Ecto neural progenitor cell (in vitro differentiated cells): ENCODE measurements at places on chromosomes 1 and 21.
A peak's percentile ranks its signal among the peaks of the same experiment; 100 is the strongest.

DNA sequence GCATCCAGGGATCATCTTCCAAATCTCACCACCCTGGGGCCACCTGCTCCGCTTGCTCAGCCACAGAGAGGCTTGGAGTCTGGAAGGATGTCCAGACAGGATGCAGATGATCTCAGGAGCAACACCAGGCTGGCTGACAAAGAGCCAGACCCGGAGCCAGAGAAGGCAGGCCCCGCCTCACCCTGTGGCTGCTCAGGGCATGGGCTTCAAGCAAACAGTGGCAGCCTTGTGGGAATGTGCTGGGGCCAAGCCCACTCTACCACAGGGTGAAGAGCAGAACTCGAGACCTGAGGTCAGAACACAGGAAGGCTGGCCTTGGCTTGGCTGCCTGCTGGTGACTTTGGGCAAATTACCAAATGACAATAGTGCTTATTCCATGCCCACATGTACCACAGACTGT, 45.5 kb downstream of the MRPL37 start:
- DNase-seq: no peak

DNA sequence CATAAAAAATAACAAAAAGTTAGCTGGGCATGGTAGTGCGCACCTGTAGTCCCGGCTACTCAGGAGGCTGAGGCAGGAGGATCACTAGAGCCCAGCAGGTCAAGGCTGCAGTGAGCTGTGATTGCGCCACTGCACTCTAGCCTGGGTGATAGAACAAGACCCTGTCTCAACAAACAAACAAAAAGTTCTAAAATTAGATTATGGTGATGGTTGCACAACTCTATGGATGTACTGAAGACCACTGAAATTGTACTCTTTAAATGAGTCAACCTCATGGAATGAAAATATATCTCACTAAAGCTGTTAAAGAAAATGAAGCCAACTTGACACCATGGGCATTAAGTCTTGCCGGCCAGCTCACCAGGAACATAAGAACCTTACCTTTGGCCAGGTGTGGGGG, 9.1 kb downstream of the MRAP start:
- DNase-seq: no peak

DNA sequence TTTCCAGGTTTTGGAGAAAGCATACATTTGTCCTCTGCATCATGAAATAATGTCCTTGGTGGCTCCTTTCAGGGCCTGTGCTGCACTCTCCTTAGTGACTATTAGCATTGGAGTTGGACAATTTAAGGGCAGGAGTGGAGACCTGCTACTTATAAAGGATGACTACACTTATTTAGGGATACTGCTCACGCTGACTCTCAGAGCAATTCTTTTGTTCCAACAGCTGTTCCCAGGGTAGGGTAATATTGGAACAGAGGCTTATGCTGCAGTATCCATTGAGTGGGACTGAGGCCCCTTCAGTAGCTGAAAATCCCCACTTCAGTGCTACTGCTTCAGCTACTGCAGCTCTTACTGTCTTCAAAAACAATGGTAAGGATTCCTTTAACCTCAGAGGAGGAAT, 84.6 kb downstream of the GPR88 start:
- DNase-seq: no peak

DNA sequence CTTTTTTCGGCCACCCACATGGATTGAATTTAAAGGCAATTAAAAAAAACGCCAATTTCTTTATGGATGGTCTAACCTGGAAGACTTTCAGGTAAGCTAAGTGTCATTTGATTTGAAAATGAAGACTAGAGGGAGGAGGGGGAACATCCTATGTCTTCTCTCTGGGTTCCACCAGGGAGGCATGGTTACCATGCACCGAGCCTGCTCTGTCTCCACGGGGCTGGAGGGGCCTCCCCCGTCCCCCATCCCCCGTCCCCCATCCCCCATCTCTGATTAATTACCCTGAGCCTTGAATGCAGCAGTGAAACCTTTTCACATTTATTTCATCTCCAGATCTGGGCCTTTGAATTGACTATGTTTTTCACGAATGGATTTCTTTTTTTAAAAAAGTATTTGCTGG, 135.1 kb downstream of the TLR5 start:
- no peak for DNase-seq

GRCh38 chr21:34923202-34923601, 125.9 kb downstream of the RUNX1 start:
- no peak for DNase-seq

DNA sequence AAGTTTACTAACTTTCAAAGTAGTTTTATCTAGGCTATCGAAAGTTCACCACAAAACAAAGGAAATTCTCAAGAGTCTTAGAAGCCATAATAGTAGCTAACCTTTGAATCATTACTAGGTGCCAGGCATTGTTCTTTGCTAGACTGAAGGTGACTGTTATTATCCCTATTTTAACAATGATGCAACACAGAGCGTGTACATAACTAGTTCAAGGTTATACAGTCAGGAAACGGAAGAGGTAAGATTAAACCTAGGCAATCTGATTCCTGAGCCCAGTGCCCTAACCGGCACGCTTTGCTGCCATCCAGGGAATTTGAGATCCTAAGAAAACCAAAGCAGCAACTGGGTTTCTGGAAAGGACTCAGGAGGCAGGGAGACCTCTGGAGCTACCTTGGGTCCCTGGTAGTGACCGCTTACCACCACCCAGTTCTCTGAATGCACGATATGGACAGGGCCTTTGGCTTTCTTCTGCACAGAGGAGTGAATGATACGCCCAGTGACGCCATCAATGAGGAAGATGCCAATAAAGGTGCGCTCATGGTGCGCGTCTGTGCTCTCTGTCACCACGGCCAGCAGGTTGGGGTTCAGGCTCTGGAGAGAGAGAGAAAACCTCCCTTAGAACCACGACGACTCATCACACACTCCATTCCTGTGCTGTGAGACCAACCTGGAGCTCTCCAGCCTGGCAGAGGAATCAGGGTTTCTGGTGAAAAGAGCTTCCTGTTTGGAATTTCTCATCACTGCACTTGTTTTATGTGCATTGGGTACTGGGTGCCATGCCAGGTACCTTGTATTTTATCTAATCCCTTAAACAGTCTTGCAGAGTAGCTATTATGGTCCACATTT, 13.1 kb upstream of the UBR4 start:
- DNase-seq: no peak

DNA sequence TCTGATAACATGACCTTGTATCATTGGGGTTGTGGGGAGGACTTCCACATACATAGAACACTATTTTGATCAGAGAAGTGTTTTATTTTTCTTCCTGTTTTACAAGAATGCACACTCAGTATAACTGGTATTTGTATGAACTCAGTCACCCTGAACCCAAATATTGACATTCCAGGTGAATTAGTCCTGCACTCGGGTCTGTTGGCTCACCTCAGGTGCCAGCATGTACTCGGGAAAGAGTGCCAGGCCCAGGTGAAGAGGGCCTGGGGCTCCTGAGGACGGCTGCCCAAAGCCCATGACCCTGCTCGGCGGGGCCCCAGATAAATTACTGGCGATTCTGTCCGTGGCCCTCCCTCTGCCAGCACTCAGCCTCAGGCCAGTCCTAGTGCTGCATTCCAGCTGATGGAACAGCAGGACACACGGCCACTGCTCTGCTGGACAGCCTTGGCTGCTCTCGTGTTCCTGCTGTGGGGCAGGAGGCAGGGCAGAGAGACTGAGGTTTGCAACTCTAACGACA, 75.4 kb upstream of the TMPRSS2 start:
- DNase-seq: peak; percentile 46

DNA sequence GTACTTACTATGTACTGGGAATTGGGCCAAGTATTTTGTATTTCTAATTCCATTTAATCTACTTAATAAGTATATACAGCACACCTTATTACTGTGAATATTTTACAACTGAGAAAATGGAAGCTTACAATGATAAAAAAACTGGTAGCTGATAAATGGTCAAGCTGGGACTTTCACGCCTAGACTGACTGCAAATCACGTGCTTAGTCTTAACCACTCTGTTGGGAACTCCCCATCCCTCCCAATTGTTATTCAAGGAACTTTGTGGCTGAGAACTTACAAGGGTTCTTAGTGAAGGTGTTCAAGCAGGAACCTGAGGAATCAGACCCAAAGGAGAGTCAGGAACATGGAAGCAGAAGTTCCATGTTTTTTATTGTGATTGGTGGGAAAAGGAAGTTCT, 26.9 kb downstream of the CD84 start:
- DNase-seq: no peak

DNA sequence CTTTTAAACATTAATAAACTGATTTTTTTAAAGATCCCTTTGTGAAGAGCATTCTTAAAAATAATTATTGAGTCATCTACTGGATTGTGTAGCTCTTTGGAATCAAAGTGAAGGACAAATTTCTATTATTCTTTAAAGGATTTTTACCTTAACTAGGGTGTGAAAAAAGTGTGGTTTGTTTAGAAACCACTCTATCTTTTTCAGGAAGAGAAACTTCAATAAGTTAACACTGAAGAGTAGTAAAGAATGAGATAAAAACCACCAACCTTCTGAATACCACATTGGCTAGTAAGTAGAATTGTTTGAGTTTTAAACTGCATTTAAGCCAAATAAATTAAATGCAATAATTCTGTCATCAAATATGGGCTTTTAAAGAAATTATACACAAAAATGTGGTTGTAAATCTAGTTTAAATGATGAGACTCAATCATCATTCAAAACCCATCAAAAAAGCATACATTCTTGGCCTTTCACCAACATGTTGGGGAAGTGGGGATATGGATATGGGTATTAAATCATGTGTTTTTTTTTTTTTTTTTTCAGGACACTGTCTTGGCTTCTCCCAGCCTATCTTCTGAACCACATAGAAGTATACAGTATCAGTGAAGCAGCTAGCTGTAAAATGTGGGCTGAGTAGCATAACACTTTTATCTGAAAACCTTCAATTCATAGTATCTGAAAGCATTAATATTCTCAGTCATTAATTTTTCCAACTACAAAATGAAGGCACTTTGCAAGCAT, 4.8 kb downstream of the S1PR1 start:
- no peak for DNase-seq

- no peak for DNase-seq
Measured at GRCh38 chr1:116359060-116359830, 13.8 kb upstream of the ATP1A1 start.

DNA sequence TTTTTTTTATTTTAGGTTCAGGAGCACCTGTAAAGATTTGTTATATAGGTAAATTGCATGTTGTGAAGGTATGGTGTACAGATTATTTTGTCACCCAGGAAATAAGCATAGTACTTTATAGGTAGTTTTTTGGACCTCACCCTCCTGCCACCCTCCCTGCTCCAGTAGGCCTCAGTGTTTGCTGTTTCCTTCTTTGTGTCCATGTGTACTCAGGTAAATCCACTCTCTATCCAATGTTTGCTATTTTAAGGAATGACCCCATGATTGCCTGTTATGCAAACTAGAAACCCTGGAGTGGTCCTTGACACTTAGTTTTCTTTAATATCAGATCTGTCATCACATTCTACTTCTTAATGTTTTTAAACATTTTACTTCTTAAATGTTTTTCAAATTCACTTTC, 33.9 kb downstream of the LHX9 start:
- DNase-seq: no peak

- no peak for DNase-seq
Measured at GRCh38 chr21:20151741-20152140, 846.5 kb upstream of the NCAM2 start.

GRCh38 chr1:37174876-37175275, 140.6 kb upstream of the GRIK3 start:
- no peak for DNase-seq

DNA sequence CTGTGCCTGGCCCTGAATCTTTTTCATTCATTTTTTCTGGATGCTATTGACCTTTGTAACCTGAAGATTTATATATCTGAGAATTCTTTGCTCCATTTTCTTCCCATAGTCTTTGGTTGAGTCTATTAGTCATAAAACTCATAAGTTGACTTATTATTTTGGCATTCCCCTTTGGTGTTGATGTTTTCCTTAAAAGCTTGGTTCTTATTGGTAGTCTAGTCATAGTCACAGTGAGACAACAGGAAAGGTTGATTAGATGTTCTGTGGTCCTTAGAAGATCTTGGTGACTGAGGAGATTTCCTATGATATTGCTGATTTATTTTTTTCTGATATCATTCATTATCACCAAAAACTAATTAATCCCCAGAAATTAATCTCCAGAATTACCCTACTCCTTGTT, 86.2 kb downstream of the PTPRC start:
- DNase-seq: no peak

- no peak for DNase-seq
Measured at GRCh38 chr1:75058424-75058823, 75.8 kb upstream of the LHX8 start.

- DNase-seq: peak; percentile 70
Measured at GRCh38 chr1:10794724-10795275, 1.6 kb downstream of the CASZ1 start.

DNA sequence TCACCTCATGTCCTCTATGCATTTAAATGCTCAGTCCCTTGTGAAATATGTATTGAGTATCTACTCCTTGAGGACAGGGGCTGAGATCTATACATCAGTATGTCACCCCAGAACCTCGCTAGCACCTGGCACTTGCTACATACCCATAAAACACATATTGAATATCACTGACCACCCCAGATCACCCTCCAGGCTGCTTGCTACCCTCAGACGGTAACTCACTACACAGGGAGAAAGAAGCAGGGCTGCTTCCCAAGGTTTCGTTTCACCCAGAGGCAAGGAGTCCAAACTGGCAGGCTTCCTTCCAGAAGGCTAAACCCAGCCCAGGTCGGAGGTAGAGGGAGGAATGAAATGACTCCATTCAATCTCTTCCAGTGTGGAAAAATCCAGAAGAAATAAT, 8.5 kb downstream of the INKA2 start:
- DNase-seq: no peak

- DNase-seq: no peak
Measured at GRCh38 chr1:232899268-232899667, 51.1 kb upstream of the NTPCR start.

DNA sequence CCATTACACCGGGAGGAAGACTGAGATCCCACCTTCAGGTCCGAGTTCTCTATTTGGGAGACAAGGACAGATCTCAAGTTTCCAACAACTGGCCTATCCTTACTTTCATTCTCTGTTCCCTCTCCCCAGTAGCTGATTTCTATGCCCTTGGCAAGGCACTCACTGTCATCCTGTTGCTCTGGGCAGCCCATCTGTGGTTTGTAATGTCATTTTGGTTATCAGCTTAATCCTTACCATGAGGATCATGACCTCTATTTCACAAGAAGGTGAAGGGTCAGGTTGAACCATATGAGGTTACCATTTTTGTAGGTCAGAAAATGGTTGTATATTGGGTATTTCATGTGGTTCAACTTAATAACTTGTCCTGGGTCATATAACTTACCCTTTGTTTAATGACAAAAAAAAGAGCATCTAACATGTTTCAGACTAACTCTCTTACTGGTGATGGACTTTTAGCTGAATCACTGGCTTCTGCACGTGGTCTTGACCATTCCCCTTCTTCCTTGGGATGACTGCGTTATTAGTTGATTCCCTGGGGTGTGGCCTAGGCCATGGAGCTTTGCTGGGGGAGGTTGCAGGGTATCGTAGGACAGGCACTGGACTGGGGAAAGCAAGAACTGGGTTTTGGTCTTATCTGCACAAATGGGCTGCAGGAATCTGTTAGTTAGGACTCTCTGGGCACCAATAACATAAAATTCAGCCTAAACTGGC, 120.2 kb downstream of the ACTL8 start:
- no peak for DNase-seq
